ENCODE measurements at places on chromosomes 7 and 10. TPM values are rescaled to one million over a fixed set of nuclear protein-coding genes. Genes with fewer than 3 reads are reported as not detected.

GLCCI1 gene
- total RNA-seq = 9.8 TPM

DNA sequence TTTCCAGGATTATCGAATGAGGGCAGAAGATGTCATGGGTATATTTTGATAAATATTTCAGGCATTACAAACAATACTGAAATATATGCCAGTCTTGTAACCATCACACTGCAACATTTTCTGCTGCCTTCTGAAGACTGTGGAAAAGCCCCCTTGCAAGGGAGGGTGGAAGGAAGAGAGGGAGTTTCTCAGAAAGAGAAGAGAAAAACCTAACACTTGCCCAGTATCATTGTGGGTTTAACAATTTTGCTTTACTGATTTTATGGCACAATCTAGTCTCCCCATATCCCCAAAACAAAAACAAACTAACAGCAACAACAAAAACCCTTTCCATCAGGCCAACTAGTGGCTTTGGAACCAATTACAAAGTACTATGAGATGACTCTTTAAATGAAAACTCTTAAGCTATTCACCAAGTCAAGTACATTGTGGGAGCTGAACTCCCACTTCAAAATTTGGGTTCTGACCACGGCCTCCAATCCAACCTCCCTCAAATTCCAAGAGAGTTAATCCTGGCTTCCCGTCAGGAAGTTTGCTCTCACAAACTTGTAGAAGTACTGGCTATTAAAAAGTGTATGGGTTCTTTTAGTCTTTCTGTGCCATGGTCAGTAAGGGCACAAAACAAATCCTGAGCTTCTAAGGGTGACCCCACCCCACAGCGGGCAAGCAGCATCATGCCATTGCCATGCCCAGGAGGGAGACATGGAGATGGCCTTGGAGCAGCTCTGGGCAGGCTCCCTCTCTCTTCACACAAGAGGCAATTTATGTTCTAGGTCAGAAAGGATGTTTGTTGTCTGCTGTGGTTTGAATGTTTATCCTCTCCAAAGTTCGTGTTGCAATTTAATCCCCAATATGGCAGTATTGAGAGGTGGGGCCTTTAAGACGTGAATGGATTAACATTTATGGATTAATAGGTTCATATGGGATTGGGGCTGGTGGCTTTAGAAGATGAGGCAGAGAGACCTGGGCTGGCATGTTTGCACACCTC, 96.3 kb downstream of the JAZF1 start:
- H3K4me1 ChIP-seq = peaks cover 15% of the 10 kb centered on the region
- H3K4me3 ChIP-seq = no peak overlapping the region
- no peaks in the 10 kb centered on the region for H3K27me3 ChIP-seq
- DNase-seq = no peak
- H3K27ac ChIP-seq = no peak overlapping the region
- no peaks in the 10 kb centered on the region for H3K36me3 ChIP-seq

GRCh38 chr10:118799777-118800176, 45.0 kb upstream of the CACUL1 start:
- H3K27me3 ChIP-seq = peaks cover 7% of the 10 kb centered on the region
- H3K4me3 ChIP-seq = no peak overlapping the region
- DNase-seq = no peak

DNA sequence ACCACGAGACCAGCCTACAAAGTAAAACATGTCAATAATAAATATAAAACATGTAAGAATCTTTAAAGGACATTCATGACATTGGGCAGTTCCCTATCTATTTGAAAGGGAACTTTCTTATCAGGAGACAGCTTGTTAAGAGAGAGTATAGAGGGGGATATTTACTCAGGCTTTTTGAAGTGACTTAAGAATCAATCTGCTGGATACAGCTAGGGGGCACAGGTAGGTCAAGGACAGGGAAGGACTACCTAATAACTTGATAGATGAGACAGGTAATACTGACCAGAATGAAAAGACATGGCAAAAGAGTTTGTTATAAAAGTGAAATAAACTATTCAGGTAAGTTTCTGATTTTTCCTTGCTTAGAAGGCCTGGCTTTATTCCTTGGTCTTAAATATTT, 21.8 kb upstream of the LRRD1 start:
- H3K27me3 ChIP-seq = no peaks in the 10 kb centered on the region
- H3K4me3 ChIP-seq = no peak overlapping the region
- H3K36me3 ChIP-seq = no peaks in the 10 kb centered on the region
- H3K4me1 ChIP-seq = no peaks in the 10 kb centered on the region
- no peak for DNase-seq

LRRC17 gene
- total RNA-seq = 0.94 TPM

- H3K4me1 ChIP-seq = no peaks in the 10 kb centered on the region
- peaks cover 4% of the 10 kb centered on the region for H3K27me3 ChIP-seq
- no peak overlapping the region for H3K27ac ChIP-seq
Measured at GRCh38 chr7:43439631-43440401, 143.1 kb upstream of the STK17A start.

ZNF37A gene
- total RNA-seq = 7.3 TPM
